ENCODE measurements at places on chromosomes 13 and 19.

GRCh38 chr19:2827022-2827421 is 7.4 kb downstream of the ZNF554 start:
- no peak for DNase-seq

DNA sequence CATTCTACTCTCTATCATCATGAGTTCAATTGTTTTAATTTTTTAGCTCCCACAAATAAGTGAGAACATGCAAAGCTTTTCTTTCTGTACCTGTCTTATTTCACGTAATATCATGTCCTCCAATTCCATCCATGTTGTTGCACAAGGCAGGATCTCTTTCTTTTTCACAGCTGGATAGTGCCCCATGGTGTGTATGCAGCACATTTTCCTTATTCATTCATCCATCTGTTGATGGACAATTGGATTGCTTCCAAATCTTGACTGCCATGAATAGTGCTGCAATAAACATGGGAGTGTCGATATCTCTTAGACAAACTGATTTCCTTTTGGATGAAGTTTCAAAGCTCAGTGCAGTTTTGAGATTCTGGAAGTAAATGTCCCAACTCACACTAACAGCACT is 326.9 kb downstream of the FGF9 start:
- DNase-seq, result no peak

DNA sequence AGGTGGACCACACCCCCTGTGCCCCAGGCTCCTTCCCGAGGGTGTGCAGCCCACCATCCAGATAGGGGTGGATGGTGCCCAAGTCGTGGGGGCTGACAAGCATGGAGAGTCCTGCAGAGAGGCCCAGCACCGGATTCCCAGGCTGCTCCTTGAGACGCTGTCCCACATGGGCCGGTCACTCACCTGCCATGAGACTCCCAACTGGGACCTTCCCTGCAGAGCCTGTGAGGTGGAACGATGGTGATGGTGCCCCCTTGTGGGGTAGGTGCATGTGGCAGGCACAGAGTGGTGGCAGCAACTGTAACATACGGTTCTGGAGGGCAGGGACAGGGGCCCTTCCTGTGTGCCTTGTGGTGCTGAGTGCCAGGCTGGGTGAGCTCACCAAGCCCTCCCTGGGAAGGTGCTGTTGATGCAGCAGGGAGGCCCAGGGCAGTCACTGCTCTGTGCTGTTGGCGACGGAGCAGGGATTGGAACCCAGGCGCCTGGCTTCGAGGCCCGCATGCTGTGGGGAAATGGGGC is 33.1 kb downstream of the PPP1R37 start:
- DNase-seq, result peak; percentile 18

DNA sequence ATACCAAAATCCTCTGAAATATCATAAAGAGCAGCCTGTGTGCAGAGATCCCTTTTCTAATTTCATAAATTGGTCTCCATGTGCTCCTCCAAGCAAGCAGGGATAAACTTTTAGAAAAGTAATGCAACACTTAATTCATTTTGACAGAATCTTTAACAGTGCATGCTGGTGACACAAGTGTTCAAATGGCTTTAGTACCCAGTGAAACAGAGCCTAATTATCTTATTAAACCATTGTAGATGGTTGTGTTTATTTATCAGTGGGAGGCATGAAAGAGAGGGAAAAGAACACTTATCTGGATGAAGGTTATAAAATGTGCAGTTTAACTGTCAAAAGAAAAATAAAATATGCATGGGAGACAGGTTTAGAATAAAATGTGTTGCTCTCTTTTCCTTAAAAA is 945.0 kb upstream of the PCDH20 start:
- DNase-seq, result no peak

GRCh38 chr19:11767633-11768133 is 883 bp downstream of the ZNF441 start:
- no peak for DNase-seq
